ENCODE measurements at places on chromosomes 12 and 14. TPM values are rescaled to one million over a fixed set of nuclear protein-coding genes. Genes with fewer than 3 reads are reported as not detected.

The BRAP gene
- 14.7 TPM for total RNA-seq

DNA sequence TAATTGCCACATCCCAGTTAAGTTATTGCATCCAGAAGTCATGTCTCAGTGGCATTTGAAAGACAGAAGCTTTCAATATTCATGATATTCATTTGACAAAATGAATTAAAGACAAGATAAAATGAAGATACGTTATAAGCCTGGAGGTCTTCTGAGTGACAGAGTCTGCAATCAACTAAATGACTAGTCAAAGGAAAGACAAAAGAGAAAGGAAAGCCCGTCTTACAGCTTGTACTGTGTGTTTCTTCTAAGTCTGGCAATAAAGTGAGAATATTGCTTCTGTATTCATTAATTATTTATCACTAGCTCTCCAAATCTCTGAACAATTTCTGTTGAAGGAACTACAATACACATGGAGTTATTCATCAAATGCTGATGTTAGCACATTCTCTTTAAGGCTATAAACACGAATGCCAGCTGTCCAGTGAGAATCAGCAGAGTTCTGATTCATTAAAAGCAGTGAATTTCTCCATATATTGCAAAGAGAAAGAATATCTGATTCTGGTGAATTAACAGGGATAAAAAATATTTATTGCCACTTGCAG, 70.7 kb downstream of the ATXN7L3B start:
- no peak for DNase-seq

- peak; percentile 10 for DNase-seq
Measured at GRCh38 chr14:66359500-66359899, 126.7 kb upstream of the CCDC196 start.

DNA sequence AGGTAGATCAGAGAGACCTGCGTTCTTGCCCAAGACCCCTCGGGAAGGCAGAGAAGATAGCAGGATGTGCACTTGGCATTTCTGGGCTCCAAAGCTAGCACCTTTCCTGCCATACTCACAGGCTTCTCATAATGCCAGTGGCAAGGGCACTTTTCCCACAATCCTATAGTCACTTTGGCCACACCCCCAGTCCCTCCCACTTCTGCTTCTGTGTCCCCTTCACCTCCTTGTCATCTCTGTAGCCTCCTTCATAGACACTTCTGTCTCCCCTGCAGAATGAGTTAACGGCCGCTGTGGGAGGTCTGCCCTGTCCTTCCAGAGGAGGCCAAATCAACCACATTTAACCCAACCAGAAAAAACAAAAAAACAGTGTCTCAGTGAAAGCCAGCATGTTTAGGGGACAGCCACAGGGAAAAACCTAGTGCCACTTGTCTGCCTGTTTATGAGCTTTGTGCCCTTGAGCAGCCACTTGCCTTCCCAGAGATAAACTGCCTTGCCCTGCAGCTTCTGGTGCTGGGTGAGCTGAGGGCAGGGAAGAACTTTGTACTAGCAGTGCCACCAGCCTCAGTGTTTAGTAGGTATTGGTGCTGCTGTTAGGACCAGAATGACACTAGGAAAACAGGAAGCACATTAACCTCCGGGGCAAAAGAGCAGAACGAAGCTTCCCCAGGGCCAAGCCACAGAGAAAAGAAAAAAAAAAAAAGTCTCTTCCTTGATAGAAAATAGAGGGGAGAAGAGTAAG, 193.0 kb upstream of the PWP1 start:
- DNase-seq, result no peak

DNA sequence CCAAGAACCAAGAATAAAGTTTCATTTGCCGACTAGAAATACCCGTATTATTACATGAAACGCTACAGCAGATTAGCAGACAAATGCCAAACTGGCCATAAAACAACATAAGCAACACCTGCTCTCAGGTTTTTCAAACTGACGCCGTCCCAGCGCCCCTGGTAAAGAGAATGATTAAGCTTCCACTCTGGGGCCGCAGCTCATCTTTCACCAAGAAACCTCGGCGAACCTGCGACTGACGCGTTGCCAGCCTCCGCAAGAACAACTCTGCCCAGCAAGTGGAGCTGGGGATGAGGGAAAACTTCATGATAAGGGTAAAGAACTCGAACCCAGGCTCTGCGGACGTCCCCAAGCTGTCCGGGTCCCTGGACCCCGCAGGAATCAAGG, 530 bp downstream of the ARL1 start:
- DNase-seq, result peak; percentile 44

- DNase-seq, result no peak
Measured at GRCh38 chr14:25017562-25017961, 32.4 kb downstream of the STXBP6 start.

DNA sequence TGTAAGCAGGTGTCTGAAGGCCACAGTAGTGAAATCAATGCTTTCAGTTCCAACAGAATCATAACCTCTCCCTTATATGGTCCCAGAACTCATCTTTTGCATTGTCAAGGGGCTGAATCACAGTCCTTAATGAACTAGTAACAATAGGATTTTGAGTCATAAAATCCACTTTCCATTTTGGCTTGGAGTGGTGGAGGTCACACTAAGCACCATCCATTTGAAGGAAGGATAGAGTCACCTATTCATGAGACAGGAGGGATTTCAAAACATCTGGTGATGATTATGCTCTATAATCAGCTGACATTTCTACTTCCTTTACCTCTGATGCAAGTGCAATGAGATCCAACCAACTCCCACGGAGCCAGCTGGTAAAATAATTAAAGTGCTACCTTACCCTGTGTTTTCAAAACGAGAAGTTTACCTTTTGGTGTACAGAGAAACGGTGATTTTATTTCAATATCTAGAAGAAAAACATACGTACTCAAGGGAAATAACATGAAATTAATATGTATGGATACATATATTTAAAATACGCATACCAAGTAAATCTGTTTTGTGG, 59.1 kb downstream of the TMEM132D start:
- no peak for DNase-seq

The KLRC1 gene
- total RNA-seq, result 0.21 TPM

DNA sequence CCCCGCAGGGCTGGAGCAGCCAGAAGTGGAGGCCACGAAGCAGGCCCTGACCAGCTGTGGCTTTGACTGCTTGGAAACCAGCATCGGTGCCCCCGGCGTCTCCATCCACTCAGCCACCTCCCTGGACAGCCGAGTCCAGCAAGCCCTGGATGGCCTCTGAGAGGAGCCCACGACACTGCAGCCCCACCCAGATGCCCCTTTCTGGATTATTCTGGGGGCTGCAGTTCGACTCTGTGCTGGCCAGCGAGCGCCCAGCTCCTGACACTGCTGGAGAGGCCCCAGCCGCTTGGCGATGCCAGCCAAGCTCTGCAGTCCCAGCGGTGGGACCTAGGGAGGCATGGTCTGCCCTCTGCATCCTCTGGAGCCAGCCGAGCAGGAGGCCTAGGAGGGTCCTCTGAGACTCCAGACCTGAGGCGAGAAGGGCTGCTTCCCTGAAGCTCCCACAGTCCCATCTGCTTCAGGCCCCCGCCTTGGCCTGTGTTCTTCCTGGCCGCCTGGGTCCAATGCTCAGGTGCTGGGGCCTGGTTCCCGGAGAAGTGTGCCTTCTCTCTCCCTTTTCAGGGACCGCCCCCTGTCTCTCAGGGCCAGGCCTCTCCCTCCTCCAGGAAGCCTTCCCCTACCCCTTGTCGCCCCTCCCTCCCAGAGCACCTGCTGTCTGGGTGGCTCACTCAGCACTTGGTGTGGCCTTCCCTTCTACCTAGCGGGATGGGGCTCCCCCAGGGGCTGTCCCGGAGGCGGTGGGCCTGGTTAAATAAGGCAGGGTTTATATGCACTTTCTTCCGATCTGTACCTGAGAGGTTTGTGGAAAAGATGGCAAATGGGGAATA, 23.0 kb downstream of the MVK start:
- DNase-seq, result peak; percentile 63

The LTB4R gene
- total RNA-seq, result 11.4 TPM

- no peak for DNase-seq
Measured at GRCh38 chr14:85987907-85988306, 458.0 kb downstream of the FLRT2 start.

GRCh38 chr12:66438601-66439000, 136.3 kb downstream of the HELB start:
- no peak for DNase-seq

DNA sequence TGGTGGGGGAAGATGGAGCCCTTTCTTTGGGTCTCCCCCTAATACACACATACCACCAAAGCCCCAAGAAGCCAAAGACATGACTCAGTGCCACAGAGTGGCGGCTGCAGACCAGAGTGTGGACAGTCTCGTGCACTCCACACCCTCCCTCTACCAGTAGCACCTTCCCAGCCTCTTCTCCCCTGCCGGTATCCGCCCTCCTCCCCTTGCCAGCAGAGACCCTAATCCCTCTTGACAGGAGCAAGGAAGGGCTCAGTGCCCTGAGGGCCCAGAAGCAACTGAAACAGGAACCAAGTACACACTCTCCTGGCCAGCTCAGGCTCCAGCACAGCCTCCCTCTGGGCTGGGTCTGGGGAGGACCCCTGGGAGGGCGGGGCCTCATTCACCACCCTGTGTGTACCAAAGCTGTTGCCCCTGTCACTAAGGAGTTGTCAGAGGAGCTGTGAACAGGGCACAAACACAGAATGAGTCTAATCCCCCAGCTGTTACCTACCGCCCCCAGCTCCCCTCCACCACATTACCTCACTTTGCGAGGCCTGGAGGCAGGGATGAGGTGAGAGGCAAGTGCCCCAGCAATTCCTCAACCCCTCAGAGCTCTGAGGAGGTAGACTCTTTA, 8.2 kb downstream of the SPRYD3 start:
- DNase-seq, result no peak

GRCh38 chr14:50882932-50883826, 11.3 kb downstream of the ABHD12B start:
- no peak for DNase-seq

The NTF3 gene
- not detected for total RNA-seq

DNA sequence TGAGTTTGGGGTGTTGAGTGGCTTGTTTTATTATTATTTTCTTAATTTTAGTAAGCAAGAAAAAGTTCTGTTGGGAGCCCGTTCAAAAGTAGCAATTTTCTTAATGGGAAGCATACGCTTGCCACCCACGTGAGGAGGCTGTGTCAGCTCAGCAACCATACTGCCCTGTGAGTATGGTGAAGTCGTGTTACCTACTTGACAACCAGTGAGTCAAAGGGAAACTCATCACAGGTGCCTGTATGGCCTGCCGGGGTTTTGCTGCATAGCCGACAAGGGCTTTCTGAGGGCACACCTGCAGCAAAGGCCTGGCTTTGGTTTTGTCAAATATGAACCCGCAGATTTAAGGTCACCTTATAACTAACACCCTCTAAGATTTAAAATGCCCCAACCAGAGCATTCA, 31.1 kb downstream of the PITPNM2 start:
- peak; percentile 82 for DNase-seq

DNA sequence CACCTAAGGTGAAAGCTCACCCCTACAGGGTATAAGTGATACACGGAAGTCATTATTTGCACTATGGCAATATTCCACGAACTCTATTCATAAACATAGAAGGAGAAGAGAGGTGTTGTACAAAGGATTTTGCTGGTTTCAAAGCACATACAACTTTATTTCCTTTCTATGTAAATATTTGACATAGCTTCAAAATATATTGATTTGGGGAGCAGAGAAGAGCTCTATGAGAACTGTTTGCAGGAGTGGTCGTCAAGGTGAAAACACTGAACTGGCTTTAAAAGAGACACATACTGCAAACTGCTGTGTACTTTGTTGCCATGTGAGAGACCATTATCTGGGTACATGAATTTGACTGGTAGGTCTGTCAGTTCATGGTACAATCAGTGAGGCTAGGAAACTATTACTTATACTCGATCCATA, 16.7 kb downstream of the CNIH1 start:
- DNase-seq, result no peak

DNA sequence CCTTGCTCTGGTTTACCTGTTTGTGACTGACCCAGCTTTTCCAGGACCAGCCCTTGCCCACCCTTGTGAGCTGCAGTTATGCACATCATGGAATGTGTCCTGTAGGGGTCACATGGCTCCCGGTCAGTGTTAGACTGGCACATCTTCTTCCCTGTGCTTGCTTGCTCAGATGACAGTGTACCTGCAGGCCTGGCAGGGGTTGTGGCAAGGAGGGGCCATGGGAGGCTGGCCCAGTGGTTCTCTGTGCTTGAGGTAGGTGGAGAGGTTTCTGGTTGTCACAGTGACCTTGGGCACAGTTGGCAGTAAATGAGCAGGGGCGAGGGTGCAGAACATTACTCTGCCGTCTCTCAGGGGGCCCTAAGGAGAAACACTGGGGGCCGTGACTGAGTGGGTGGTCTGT, 27.6 kb upstream of the RD3L start:
- DNase-seq, result no peak

DNA sequence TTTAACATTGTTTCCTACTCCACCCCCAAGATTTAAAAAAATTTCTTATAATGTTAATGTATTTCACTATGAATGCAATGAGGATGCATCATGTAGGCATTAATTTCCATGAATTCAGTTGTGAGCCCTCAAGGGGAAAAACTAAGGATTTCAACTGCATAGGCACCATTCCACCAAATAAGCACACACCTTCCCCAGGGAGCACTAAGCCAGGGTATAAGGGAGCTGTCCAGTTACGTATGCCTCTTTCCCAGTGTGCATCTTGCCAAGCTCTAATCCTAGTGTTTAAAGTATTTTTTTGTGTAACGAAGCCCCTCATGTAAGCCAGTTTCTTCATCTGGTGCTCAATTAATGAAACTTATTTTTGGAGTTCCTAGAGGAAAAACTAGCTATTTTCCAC, 6.6 kb downstream of the FERMT2 start:
- DNase-seq, result no peak

DNA sequence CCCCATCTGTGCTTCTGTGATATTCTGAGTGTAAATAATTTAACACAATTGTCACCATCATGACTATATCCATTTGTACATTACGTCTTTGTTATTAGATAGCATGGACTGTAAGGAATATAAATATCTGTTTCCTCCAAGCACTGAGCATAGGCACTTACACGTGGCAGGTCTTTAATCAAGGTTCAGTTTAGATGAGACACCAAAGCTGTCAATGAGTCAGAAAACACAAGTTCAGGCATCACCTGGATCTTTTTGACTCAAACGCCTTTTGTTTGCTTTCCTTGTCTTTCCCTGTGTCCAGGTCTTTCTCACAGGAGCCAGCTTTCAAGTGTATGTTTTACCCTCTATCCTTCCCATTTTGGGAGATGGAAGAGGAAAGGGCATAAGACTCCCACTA, 163.2 kb upstream of the CCDC198 start:
- DNase-seq, result no peak

The OXA1L gene
- total RNA-seq, result 149 TPM

The SMAGP gene
- 1.2 TPM for total RNA-seq

DNA sequence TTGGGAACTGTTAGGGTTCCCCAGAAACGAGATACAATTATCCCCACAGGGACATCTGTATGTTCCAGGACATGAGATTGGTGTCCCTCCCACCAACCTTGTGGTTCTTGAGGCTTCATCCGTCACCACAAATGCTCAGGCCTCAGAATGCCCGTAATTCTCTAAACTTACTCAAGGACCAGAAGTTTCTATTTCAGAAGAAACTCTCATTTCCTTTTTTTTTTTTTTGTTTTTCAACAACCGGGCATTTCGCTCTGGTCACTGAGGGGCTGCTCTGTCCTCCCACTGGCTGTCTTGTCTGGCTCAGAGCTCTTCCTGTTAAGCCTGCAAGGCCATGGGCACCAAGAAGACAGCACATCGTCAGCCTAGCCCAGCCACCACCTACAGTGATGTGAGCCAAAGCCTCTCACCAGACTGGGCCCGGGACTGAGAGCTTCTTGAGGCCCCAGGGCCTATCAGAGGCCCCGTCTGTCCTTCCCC, 36.2 kb downstream of the VDR start:
- no peak for DNase-seq

The RTL1 gene
- total RNA-seq, result not detected

GRCh38 chr12:122471324-122472226, 29.2 kb downstream of the ZCCHC8 start:
- peak; percentile 24 for DNase-seq

Data from activated naive CD4-positive, alpha-beta T cell treated with anti-CD3 and anti-CD28 coated beads for 36 hours (primary cell).